Fibroblast of skin of back (primary cell): ENCODE measurements at places on chromosomes 7 and 10.

DNA sequence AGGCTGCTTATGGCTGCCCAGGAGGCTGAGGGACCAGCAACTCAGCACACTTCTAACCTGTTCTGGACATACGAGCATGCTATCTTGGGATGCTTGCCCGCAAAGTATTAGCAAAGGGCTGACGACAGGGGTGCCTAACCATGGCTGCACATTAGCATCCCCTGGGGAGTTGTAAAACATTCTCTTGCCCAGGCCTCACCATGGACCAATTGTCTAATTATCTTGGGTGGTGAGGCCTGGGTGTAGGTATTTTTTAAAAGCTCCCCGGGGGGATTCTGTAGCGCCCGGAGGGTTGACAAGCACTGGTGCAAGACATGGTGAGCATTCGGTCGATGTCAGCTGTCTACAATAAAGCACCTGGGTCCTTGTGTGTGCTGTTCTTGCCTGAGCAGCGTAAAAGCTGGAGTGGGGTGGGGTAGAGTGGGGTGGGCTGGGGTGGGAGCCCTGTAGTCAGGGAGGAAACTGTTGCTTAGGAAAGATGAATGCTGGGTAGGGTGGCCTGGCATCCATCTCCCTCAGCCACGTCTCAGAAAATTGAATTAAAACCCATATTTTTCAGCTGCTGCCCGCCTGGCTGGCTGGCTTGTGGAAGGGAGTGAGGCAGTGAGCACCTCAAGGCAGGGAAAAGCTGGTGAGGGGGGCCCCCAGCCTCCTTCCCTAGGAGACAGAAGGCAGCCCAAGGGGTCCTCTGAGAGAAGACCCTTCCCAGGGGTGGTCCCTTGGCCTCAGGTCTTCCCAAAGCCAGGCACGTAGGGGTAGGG lies 2.9 kb upstream of the ADCYAP1R1 start:
- DNase-seq = no peak

GRCh38 chr7:73932364-73932763 lies 71.4 kb downstream of the TMEM270 start:
- DNase-seq = peak; percentile 7

- DNase-seq = no peak
Observed at GRCh38 chr10:5894873-5895272, 4.8 kb downstream of the FBH1 start.

GRCh38 chr10:116247691-116248090 lies 25.3 kb downstream of the GFRA1 start:
- peak; percentile 42 for DNase-seq

- DNase-seq = no peak
Observed at GRCh38 chr7:155702616-155703015, 58.2 kb downstream of the RBM33 start.

DNA sequence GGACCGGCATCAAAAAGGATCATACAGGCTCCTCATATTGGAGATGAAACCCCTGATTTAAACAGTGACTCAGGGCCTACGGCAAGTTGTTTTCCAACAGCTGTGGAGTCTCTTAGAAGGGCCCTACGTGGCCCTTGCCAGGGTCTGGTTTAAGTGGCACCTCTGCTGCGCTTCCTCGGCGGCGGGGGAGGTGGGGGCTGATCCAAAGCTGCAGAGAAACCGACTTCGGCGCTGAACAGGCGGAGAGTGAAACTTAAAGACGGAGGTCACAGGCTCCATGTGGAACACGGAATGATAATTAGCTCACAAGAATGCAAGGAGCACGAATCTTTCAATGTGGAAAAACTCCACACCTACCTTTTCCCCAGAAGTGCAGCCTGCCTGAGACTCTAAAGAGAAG lies 477.9 kb downstream of the TCERG1L start:
- no peak for DNase-seq

- peak; percentile 30 for DNase-seq
Observed at GRCh38 chr10:94299417-94299816, 63.3 kb downstream of the NOC3L start.

DNA sequence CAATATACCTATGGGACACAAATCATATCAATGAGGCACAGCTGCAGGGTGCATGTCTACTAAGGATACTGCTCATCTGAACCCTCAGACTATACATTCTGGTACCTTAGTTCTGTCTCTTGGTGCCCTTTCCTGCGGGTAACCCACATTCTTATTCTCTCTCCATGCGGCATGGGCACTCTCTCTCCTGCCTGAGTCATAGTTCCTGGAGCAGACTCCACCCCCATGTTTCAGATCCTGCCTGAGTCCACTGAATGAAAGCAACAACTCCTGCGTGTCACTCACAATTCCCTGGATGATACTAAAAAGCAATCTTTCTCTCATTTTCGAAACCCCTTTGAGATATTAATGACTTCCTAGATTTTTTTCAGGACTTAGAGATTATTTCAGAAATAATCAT lies 653.1 kb upstream of the C7orf33 start:
- DNase-seq = peak; percentile 2

DNA sequence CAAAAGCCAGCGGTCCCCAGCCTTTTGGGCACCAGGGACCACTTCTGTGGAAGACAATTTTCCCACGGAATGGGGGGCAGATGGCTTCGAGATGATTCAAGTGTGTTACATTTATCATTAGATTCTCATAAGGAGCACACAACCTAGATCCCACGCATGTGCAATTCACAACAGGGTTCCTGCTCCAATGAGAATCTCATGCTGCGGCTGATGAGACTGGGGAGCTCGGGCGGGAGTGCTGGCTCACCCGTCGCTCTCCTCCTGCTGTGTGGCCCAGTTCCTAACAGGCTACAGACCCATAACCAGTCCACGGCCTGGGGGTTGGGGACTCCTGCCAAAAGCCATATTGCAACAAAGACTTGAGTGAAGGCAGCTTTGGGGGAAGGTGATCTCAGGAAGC lies 26.6 kb upstream of the DOCK1 start:
- no peak for DNase-seq

DNA sequence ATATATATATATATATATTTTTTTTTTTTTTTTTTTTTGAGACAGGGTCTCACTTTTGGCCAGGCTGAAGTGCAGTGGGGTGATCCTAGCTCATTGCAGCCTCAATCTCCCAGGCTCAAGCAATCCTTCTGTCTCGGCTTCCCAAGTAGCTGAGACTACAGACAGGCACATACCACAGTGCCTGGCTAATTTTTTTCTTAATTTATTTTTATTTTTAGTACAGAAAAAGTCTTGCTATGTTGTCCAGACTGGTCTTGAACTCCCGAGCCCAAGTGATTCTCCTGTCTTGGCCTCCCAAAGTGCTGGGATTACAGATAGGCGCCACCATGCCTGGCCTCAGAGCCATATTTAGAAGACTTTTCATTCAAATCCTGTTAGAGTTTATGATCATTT lies 79.6 kb downstream of the PRTFDC1 start:
- peak; percentile 50 for DNase-seq

DNA sequence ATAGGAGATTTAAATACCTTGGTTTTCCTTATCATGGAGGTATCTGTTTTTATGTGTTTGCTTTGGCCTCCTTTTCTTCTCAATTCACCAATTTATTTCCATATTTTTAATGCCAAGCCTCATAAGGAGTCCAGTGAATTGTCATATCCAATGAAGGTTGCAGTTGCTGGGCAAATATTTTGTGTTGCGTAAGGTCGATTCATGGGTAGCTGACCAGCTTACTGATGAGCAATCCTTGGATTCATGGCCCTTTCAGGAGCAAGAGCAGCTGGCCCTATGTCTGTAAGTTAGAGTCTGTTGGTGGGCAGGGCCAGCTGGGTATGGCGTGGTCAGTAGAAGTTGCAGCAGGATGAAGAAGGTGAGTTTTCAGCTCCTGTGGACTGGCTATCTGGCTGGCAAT lies 182.9 kb downstream of the PFKFB3 start:
- DNase-seq = no peak

DNA sequence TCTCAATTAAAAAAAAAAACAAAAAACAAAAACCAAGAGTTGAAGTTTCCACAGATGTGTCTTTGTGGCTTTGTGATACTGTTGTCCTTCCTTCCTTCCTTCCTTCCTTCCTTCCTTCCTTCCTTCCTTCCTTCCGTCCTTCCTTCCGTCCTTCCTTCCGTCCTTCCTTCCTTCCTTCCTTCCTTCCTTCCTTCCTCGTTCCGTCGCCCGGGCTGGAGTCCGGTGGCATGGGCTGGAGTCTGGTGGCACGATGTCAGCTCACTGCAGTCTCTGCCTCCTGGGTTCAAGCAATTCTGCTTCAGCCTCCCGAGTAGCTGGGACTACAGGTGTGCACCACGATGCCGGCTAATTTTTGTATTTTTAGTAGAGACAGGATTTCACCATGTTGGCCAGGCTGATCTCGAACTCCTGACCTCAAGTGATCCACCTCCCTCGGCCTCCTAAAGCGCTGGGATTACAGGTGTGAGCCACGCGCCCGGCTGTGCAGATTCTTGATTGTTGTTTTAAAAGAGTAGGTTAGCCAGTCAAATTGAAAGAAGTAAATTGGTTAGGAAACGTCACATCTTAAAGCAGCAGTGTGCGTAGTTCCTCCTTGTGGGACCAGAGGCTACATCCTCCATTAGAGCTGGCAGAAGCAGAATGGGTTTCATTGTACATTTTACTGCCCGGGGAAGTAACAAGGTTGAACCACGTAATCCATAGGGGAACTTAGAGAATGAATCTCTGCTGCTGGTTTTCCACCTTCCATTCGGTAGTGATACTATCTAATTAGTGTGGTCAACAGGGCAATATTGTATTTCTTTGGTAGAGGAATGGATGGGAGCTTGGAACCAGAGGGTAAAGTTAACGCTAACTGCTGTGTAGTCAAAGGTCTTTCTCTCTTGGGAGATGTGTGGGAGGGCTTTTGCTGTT lies 20.6 kb downstream of the DNAJB6 start:
- DNase-seq = no peak

- DNase-seq = no peak
Observed at GRCh38 chr7:148930335-148930734, 46.2 kb upstream of the EZH2 start.

DNA sequence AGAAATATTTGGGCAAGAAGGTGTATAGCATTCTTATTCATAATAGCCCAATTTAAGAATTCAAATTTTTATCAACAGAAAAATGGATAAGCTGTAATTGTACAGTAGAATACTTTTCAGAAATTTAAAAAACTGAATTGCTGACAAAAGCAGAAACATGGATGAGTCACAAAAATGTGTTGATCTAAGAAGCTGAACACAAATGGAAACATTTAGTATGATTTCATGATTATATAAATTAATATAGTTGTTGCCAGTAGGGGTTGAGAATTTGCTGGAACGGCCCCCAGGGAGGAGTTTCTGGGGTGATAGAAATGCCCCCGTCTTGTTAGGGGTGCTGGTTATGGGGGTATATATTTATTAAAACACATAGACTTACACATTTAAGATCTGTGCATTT lies 179.1 kb downstream of the KLF6 start:
- DNase-seq = peak; percentile 25

- DNase-seq = no peak
Observed at GRCh38 chr7:37817996-37818720, 30.2 kb upstream of the NME8 start.

DNA sequence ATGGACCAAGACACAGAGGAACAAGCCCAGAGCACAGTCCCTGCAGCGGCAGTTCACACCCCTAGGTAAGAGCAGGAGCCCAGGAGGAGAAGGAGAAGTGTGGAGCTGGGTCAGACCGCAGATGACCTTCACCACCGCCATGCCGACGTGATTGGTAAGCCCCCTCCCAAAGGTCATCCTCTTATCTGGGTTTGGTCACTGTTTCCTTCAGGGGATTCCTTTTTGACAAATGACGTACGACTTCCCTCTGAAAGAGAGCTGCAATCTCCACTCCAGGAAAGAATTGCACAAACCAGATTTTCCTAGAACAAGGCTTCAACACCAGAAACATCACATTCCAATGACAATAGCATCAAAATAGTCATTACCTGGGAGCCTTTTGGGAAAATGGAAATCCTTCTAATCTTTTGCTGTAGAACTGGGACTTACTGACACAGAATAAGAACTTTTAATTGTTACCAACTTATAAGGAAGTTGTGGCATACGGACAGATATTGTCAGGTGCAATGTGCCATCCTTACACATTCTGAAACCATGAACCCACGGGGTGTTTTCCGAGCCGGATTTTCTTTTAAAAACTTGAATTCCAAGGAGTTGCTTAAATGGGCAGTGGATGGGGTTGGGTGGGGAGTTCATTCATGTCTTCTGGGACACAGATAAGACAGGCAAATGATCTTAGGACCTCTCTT lies 20.8 kb upstream of the ADAM12 start:
- DNase-seq = no peak

DNA sequence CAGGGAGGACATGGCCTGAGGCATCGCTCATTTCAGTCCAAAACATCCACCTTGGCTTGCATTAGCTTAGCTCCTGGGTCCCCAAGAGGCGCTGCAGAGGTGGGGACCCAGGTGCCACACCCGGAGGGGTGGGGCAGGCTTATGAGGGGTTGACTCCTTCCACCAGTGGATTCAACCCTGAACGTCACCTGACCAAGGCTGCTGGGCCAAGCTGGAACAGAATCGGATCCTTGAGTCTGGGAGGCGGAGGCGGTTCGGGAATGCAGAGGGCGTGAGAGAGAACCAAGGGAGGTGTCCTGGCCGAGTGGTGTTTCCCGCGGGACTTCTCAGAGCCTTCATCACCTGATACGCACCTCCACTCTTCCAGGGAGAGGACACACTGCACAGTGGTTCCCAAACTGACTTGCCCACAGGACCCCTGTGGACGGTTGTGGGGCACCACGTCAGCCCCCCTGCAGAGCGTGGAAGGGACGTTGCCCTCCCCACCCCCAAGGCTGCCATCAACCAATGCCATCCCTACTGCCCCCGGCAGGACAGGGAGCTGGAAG lies 4.5 kb upstream of the MICALL2 start:
- no peak for DNase-seq

DNA sequence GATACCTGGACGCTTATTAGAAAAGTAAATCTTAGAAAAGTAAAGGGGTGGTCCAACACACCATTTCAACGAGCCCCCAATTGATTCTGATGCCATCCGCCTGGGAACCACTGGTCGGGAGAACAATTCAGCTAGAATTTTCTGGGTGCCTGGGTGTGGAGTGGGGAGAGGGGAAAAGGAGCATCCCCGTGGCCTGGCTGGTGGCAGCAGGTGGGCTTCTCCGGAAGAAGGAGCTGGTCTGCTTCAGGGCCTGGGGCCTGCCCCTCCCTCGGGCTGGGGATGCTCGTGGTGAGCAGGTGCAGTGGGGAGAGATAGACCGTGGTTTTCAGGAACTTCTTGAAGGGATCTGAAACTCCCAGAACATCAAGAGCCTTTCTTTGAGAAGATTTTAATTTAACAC lies 39.9 kb upstream of the DUSP5 start:
- no peak for DNase-seq

- peak; percentile 68 for DNase-seq
Observed at GRCh38 chr7:55641273-55641691, 69.0 kb upstream of the VOPP1 start.

GRCh38 chr7:158406364-158406763 lies 181.3 kb downstream of the PTPRN2 start:
- no peak for DNase-seq
